ENCODE measurements at places on chromosomes 2 and 18. TPM values are rescaled to one million over a fixed set of nuclear protein-coding genes. Genes with fewer than 3 reads are reported as not detected.
A peak's percentile ranks its signal among the peaks of the same experiment; 100 is the strongest.

SGPP2 gene
- not detected for total RNA-seq

DNA sequence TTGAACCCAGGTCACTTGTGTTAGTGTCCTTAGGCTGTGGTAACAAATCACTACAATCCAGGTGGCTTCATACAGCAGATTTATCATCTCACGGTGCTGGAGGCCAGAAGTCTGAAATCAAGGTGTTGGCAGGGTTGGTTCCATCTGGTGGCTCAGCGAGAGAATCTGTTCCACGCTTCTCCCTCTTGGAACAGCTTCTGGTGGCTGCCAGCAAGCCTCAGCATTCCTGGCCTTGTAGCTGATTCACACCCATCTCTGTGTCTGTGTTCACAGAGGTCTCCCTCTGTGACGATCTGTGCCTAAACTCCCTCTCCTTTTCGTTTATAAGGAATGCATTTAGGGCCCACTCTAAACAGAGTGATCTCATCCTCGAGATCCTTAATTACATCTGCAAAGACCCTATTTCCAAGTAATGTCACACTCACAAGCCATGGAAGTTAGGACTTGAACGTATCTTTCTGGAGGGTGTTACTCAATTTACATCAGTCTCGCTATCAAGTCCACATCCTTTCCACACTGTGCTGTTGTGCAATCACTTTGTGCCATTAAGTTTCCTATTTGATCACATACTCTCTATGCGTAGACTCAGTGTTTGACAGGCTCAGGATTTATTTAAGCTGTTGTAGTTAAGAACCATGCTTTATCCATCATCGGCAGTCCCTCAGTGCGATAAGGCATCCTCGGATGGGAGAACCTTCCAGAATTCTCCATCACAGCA is 164.4 kb downstream of the SOCS6 start:
- DNase-seq = no peak

GRCh38 chr2:36857713-36858112 is 108.6 kb downstream of the STRN start:
- DNase-seq = no peak

DNA sequence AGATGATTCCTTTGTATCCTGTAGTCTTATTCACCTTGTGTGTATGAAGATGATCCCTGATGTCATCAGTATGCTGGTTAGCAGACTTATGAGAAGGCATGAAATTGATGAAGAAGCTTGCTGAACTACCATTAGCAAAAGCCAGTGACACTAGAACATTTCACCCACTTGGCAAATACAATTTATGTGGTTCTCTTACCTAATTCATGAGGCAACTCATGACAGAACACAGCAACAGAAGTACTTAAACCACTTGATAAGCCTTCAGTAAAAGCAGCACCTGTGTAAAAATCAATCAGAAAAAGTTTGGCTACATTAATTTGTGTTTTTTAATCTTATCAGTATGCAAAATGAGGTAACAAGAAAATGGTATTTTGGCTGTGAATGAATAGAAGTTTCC is 16.8 kb downstream of the SLC39A6 start:
- DNase-seq = no peak

ERLEC1 gene
- 52.7 TPM for total RNA-seq

CROCC2 gene
- not detected for total RNA-seq

COLEC11 gene
- 3.8 TPM for total RNA-seq

PASK gene
- 4.4 TPM for total RNA-seq

DNA sequence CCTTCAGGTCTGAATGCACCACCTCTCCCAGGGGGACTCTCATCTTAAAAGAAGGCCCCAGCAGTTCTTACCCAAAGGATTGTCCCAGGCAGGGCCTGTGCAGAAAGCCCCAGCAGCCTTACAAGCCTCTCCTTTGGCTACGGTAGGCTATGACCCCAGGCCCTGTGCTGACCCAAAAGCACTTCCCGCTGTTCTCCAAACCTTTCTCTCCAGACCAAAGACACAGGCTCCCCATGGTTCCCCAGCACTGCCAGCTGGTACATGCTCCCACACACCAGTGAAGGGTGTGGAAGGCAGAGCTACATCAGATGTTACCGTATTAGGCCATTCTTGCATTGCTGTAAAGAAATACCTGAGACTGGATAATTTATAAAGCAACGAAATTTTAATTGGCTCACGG is 35.4 kb downstream of the LBH start:
- no peak for DNase-seq

SULT1C4 gene
- 2.7 TPM for total RNA-seq

DNA sequence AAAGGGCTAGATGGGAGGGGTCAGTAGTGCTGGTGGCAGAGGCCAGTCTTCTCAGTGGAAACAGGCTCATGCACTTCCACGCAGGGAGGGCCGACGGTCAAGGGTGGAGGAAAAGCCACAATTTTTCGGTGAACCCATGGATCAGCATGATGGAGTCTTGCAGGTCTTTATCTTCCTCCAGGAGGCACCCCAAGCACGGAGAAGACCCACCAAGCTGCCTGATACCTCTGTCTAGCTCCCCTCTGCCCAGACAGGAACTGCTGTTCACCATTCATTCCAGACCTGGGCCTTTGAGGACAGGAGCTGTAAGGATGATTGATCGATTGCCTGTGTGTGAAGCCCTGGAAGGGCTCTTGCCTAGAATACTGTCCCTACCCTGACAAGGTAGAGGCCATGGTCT is 2.8 kb upstream of the LRRFIP1 start:
- peak; percentile 70 for DNase-seq

DNA sequence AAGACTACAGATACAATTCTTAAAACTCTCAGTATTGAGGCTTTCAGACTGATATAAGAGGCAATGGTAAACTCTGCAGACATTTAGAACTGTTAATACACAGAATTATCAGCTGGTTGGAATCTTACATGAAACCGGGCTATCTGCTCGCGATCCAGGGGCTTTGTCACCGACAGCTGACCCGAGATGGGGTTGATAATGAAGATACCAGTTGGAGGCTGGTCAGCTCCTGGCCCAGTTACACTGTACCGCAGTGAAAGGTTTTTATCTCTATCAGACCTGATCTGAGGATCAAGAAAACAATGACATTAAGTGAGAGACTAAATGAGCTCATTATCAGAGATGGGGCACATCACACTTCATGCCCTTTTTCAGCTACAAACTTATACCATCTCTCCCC is 167.3 kb downstream of the CDH2 start:
- no peak for DNase-seq

DNA sequence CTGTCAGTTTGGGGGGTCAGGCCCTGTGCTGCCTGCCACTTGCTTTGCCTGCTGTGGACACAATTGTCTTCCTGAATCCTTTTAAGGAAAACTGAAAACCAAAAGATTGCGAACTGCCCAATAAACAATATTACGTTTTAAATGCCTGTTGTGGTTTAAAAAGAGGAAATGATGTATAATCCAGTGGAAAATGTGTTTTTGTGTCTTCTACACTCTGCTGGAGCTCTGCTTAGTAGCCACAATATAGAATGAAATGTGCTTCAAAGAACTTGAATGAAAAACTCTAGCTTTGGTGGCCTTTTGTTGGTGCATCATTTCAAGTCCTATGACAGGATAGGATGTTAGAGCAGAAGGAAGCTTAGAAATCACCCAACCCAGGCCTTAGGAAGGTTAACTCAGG is 23.2 kb upstream of the CABYR start:
- DNase-seq = no peak

- no peak for DNase-seq
Observed at GRCh38 chr2:177771191-177771590, 301.4 kb downstream of the PDE11A start.
